ENCODE measurements at places on chromosomes 4 and X.
A peak's percentile ranks its signal among the peaks of the same experiment; 100 is the strongest.

DNA sequence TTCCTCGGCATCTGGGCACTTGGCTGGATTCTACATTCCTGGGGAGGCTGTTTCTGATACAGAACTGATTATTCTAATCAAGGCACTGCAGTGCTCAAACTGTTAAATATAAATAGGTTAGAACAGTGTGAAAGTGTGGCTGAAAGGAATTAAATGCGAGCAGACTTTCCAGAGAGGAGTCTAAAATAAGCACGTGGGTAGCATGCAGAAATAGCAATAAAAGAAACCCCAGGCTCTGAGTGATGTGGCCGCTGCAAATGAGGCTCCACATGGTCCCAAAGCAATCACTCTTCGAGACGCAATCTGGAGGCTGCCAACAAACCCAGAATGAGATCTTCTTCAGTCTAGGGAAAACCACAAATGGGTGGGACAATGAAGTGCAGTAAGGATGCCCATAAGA, 30.6 kb upstream of the MTM1 start:
- no peak for DNase-seq

GRCh38 chrX:69280933-69281332, 115.7 kb upstream of the PJA1 start:
- DNase-seq: no peak

GRCh38 chrX:46662188-46662958, 88.8 kb downstream of the CHST7 start:
- DNase-seq: no peak

GRCh38 chrX:49748211-49748956, 52.6 kb upstream of the PAGE1 start:
- no peak for DNase-seq

- no peak for DNase-seq
These were observed 27.5 kb upstream of the PLS3 start for GRCh38 chrX:115533485-115533884.

GRCh38 chrX:79096145-79096556, 48.3 kb upstream of the GPR174 start:
- no peak for DNase-seq

DNA sequence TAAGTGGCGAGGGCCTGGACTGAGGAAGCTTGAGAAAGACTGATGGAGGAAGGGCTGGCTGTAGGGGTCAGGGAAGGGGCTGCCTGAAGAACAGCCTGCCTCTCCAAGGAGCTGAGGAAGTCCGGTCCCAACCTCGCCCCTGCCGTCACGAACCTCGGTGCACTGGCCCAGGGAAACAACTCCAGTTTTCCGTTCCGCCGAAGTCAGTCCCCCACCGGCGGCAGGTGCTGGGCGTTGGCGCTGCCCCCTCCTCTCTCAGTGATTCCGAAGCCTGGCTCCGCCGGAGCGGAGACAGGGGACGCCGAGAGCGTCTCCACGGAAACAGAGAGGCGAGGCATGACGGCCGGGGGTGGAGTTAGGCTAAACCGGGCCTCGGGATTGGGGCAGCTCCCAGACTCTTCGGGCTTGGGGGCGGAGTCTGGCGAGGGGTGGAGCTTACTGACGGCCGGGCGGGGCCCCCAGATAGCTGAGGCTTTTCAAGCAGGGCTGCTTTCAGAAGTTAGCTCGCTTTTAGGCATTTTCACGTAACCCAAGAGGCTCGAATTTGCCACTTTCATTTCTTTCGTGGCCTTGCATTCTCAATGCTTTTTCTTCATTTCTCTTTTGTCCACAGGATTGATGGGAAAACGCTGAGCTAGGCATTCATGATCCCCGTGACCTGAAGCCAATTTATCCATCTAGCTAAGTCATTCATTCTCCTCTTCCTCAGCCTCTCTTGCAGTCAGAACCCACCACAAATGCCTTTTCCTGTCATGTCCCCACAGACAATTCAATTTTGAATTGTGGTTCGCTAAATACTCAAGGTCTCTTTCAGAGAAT, at the start of gene TTC29:
Gene TTC29 (minus strand): TSS at position 309 of the 819 bp plus-strand sequence. CDS start 5,969 bp downstream, outside the sequence.
- DNase-seq: peak; percentile 93

- no peak for DNase-seq
These were observed at the start of gene ALPK1 for GRCh38 chr4:112296949-112297880. TSS of gene ALPK1 (plus strand) at chr4:112297369.

DNA sequence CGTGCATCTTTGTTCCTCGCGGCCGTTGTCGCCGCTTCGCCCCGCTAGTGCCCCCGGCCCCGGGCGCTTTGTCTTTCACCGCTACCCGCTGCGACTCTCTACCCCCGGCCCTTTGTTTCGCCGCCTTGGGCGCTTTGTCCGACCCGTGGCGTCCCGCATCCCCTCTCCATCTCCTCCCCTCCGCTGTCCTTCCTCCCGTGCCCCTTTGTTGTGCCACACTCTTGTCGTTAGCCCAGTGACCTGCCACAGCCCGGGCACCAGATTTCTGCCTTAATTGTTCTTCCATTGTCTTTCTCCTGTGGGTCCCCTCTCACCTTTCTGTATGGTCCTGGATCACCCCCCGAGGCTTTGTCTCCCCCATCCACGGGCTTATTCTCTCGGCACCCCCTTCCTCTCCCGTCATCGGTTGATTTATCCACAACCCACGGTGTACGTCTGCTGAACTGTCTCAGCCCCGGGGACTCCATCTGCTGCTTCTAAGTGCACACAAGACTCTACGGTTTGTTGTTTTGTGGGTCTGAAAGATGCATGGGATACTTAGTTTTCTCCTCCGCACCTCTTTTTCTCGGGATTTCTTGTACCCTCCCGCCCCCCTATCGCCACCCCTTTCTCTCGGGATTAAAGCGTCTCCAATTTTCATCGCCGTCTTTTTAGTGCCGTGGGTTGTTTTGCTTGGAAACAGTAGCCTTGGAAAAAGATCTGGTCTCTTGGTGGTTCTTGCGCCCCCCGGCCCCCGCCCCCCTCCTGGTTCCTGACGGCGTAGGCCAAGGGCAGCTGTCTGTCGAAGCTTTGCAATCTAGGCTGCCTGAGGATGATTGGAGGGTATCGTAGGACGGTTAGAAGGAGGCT, 783 bp downstream of the RBPJ start:
- DNase-seq: peak; percentile 70

DNA sequence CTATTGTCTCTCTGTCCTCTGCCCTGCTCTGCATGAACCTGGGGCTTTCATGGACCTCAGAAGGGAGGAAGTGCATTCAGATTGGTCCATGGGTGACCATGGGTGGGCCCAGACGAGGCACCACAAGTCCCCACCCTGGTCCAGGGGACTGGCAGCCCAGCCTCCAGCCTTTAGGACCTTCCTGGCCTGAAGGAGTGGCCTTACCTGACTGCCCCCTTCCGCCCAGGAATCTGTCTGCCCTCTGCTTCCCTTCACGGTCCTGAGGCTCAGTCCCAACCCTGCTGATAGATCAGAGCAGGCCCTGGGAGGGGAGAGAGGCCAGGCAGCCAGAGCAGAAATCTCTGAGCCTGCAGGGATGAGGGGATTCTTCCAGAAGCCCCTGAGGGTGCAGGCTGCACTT, 455.4 kb downstream of the PCDH18 start:
- DNase-seq: no peak

GRCh38 chr4:138242834-138243156, 646 bp upstream of the SLC7A11 start:
- no peak for DNase-seq

- DNase-seq: no peak
These were observed 510.0 kb downstream of the NLGN4X start for GRCh38 chrX:5718651-5719050.

GRCh38 chrX:12425496-12425895, 287.2 kb downstream of the FRMPD4 start:
- no peak for DNase-seq

GRCh38 chr4:103786014-103786413, 66.2 kb upstream of the TACR3 start:
- DNase-seq: no peak

DNA sequence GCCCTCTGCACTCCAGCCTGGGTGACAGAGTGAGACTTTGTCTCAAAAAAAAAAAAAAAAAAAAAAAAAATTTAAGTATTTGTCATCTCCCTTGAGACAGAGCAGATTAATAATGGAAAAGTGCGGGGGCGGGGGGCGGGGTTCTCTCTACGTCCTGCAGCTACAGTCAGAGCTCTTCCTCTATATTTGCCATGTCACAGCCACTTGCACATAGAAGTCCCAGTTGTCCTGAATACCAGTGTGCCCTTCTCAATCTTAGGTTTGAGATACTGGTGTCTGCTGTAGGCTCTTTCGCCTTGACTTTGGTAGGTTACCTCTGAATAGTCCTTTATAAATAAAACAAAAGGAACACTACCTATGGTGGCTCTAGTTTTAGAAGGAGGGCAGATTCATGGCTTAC, 237.8 kb upstream of the PGRMC2 start:
- no peak for DNase-seq

GRCh38 chrX:74526764-74527163, 87.7 kb downstream of the RLIM start:
- no peak for DNase-seq
